Activated naive CD8-positive, alpha-beta T cell treated with anti-CD3 and anti-CD28 coated beads for 36 hours (primary cell): ENCODE measurements at places on chromosomes 1 and 21.

- DNase-seq, result no peak
Observed at GRCh38 chr1:67939942-67940341, 106.7 kb upstream of the GNG12 start.

GRCh38 chr1:184813528-184814089, 59.0 kb upstream of the EDEM3 start:
- no peak for DNase-seq

GRCh38 chr21:16196001-16196400, 466.2 kb downstream of the USP25 start:
- DNase-seq, result no peak

GRCh38 chr1:207711285-207711684, 40.6 kb upstream of the CD46 start:
- no peak for DNase-seq

GRCh38 chr1:162689745-162690671, 57.7 kb downstream of the DDR2 start:
- DNase-seq, result no peak

- DNase-seq, result no peak
Observed at GRCh38 chr1:152415454-152416227, 1.6 kb upstream of the CRNN start.

DNA sequence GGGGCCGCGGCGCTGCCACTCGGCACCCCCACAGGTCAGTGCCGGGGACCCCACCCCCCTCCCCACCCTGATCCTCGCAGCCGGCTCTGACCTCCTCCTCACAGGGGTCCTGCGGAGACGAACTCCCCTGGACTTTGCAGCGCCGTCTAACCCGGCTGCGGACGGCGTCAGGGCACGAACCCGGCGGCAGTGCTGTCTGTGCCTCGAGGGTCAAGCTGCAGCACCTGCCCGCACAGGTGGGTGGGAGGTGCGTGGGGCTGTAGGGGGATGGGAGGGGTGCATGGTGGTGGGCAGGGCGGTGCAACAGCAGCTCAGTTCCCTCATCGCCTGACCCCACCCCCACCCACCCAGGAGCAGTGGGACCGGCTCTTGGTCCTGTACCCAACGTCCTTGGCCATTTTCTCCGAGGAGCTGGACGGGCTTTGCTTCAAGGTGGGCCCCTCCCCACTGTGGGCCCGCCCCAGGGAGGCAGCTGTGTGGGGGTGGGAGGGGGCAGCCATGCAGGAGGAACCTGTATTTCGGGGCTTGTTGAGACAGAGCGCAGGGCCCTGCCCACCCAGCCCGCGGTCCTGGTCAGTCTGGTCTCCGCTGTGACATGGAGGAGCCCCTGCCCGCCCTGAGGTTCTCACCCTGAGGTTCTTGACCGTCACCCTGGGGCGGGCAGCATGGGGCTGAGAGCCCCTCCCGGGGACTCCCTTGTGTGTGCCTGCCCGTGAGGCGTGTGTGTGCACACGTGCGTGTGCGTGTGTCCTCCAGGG, 4.9 kb downstream of the PLEKHN1 start:
- DNase-seq, result no peak

DNA sequence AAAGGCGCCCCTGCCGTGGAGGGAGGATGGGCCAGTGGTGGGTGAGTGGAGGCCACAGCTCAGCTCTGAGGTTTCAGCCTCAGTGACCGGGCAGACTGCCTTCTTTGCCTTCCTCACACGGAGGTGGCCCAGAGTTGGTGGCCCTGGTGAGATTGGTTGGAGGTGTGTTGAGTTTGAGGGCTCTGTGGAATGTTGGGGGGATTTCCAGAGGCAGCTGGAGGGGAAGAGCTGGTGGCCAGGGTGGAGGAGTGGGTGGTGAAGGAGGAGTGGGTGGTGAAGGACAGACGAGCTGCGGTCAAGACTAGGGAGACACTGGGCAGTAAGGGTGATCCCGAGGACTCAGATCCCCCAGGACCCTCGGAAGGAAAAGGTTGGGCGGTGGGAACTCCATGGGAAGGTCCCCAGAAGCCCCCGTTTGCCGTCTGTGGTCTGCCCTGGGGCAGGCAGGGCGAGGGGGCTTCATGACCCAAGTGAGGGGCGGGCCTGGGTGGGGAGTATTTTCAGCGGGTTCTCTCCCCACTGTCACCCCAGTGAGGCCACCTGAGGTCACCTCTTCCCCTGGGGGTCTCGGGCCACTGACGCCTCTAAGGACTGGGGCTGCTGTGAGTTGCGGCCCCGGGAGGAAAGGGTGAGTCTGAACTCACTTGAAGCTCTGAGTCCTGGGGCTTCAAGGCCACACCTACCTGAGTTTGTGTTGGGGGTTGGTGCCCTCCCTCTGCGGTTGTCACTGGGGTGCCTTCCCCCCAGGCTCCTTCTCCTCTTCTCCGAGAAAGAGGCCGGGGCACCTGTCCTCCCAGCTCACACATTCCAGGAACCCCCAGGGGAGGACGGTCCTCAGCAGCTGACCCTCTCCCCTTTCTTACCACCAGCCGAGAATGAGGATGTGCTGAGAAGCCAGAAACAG, 22.7 kb upstream of the PIK3CD start:
- peak; percentile 84 for DNase-seq

- no peak for DNase-seq
Observed at GRCh38 chr1:204842892-204843291, 27.8 kb upstream of the NFASC start.

- no peak for DNase-seq
Observed at GRCh38 chr1:92096317-92096716, 16.2 kb downstream of the BTBD8 start.

- DNase-seq, result no peak
Observed at GRCh38 chr21:40635391-40635790, 211.6 kb downstream of the DSCAM start.

GRCh38 chr1:183287191-183287675, 101.2 kb downstream of the LAMC2 start:
- DNase-seq, result no peak

DNA sequence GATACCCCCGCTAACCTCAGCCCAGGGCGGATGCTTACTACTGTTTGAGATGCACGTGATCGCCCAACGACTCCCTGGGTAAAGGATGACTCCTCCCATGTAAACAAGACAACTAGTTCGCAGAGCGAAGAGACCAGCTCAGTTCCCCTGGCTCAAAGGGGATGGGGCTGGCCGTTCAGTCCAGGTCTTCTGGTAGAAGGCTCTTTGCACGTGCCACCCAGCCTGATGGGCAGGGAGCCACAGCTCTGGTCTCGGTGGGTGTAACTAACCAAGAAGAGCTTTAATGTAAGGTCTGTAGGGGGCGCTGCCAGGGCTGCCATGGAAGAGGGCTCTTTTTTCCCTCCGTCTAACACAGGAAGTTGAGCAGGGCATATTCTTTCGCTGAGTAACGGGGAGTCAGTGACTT, 49.4 kb upstream of the PARP1 start:
- peak; percentile 39 for DNase-seq

DNA sequence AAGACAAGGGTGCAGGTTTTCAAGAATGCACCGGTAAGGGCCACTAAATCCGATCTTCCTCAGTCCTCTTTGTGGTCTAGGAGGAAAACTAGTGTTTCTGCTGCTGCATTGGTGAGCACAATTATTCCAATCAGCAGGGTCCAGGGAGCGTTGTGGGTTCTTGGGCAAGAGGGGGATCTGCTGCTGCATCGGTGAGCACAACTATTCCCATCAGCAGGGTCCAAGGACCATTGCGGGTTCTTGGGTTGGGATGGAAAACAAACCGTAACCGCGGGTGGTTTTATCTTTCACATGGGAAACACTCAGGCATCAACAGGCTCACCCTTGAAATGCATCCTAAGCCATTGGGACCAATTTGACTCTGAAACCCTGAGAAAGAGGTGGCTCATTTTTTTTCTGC, 7.0 kb upstream of the PCP4L1 start:
- DNase-seq, result no peak

DNA sequence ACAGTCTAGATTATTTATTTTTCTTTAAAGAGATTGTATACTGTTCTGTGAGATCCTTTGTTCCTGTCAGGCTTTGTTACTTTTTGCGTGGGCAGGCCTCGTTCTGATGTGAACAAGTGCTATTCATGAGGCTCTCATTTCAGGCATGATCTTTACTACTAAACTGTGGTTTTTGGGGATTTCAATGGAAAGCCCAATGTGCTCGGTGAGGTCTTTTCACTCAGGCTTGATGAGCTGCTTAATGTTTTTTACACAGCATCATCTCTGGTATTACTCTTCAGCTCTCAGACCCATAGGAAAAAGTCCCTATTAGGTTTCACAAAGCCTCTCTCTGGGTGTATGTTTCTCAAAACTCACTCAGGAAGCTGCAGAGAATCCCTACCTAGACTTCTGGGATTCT, 419.4 kb downstream of the GPATCH2 start:
- DNase-seq, result no peak

- DNase-seq, result no peak
Observed at GRCh38 chr1:70475023-70475422, 64.0 kb downstream of the CTH start.

DNA sequence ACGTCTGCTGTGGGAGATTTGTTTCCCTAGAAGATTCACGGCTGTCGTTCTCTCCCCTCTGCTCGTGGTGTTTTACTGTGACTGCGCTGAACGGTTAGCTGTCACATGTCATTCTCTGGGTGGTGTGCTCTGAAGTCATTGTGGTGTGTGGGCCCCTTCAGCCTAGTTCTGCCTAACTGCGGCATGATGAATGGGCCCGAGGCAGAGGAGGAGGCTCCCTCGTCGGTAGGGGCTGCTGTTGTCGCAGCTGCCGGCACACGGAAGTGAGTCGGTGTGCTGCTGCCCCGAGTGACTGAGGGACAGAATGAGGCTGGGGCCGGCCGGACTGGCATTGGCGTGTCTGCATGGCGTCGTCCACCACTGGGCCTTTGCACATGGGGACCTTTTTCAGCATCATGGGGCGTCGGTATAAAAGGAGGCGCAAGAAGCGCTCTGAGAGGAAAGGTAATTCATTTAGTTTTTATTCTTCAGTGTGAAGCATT, 77.9 kb downstream of the ADARB1 start:
- DNase-seq, result peak; percentile 81

- peak; percentile 49 for DNase-seq
Observed at GRCh38 chr1:224747578-224747977, 131.5 kb downstream of the CNIH3 start.

GRCh38 chr1:211749251-211749650, 73.8 kb upstream of the NEK2 start:
- no peak for DNase-seq

GRCh38 chr1:175191659-175192058, 917 bp downstream of the KIAA0040 start:
- peak; percentile 21 for DNase-seq

DNA sequence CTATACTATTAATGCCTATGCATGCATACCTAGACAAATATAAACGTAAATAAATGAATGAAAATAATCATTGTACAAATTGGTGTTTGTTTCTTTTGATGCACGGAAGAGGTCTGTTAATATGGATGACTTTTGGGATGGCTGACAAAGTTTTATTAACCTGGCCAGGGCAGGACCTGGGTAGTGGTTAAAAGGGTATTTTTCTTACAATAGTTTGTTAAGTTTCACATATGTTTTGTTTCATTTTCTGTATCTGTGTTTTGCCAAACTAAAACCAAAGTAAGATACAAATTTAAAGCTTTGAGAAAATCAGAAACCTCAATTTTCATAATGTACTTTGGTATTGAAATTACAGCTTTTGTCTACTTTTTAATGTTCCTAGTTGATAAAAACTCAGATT, 222.7 kb upstream of the OLFM3 start:
- DNase-seq, result no peak

GRCh38 chr1:163799190-163799805, 477.5 kb downstream of the NUF2 start:
- no peak for DNase-seq

DNA sequence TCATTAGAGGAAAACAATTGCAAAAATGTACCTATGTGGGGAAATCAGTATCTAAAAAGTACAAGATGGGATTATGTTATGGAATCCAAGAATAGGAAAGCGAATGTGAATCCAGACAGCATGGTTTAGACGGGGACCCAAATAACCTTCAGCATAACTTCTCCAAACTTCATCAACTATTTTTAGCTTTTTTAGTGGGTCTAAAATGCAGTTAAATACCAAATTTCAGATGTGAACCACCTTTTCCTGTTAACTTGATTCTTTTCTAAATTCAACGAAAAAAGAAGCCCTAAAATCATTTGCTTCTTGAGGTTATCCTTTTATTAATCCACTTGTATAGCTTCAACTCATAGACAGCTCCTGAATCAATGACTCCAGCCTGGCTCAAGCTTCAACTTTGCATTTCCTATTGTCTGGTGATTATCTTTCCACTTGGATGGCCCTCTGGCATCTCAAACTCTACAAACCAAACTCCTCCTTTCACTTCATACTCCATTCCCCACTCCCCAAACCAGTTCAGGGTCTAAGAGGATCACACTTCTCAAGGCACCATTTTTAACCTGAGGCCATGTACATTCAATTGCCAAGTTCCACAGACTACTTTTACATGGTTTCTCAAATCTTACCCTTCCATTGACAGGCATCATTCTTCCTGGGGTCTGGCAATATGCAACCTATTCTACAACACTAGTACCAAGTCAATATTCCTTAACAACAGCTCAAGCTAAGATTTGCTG, 7.4 kb downstream of the ERRFI1 start:
- DNase-seq, result no peak

- no peak for DNase-seq
Observed at GRCh38 chr1:115257591-115257990, 80.5 kb downstream of the NGF start.

- peak; percentile 38 for DNase-seq
Observed at GRCh38 chr1:235075777-235076308, 52.8 kb downstream of the TOMM20 start.

GRCh38 chr1:24749252-24749651, 4.0 kb downstream of the CLIC4 start:
- DNase-seq, result no peak

- DNase-seq, result peak; percentile 57
Observed at GRCh38 chr1:23216771-23217420, 406 bp downstream of the HTR1D start.

GRCh38 chr1:222404710-222405109, 143.2 kb downstream of the HHIPL2 start:
- no peak for DNase-seq

DNA sequence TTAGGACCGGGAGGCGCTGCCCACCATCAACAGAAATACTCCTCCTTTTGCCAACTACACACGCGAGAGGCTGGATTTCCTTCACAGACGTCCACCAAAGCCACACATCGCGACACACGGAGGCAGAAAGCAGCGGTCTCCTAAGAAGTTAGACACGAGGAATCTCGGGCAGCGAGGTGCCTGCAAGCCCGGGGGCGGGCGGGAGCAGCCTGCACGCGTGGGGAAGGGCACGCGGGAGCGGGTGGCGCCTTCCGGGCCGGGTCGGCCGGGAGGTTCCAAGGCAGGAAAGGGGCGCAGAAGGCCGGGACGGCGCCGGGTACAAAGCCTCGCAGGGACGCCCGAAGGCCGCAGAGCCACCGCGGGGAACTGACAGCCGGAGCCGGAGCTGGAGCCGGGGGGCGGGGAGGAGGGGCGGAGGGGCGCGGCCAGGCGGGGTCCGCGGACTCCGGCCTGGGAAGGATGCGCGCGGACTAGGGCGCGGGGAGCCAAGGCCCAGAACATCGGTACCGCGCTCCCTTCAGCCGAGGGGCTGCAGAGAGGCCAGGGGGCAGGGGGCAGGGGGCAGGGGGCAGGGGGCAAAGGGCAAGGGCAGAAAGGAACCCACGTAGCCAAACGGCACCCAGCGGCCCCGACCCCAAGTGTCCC, 722 bp downstream of the NPHP4 start:
- DNase-seq, result peak; percentile 46

GRCh38 chr1:107858323-107858722, 106.7 kb downstream of the VAV3 start:
- DNase-seq, result no peak
